HL-60 (cell line): ENCODE measurements at places on chromosomes 13 and 19.

- DNase-seq: no peak
These were observed 332.2 kb downstream of the OXGR1 start for GRCh38 chr13:96662036-96662435.

- no peak for DNase-seq
These were observed 92.3 kb downstream of the TUBA3C start for GRCh38 chr13:19089315-19089714.

- no peak for DNase-seq
These were observed 40.3 kb upstream of the USPL1 start for GRCh38 chr13:30577401-30577852.

GRCh38 chr13:25421612-25422011 is 49.8 kb downstream of the ATP8A2 start:
- DNase-seq: no peak

GRCh38 chr19:40191836-40192646 is 815 bp downstream of the MAP3K10 start:
- peak; percentile 24 for DNase-seq

DNA sequence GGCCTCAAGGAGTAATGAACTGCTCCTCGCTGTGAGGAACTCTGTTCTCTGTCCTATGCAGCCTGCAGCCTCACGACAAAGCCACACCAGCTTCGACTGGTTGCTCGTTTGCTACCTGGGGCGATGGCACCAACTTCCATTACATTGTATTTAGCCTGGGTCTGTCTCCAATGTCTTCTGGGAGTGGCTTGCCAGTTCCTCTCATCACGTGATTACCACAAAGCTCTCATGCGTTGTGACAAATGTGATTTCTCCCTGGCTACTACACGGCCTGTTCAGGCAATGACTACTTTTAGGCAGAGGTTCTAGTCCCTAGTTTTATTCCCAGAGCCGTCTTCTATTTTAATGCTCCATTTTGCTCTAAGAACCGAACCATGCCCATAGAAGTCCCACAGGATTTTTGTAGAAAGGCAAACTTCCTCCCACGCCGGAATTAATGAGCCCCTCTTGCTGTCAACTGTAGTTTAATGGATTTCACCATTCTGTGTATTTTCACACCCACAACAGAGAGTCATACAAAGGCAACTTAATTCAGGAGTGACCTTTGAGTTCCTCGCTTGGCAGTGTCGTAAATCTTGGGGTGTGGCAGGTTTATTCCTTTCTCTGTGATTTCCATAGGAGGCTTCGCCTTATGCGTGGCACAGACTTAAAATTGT is 351.9 kb downstream of the EFNB2 start:
- no peak for DNase-seq

GRCh38 chr19:42295831-42296525 is 6.0 kb upstream of the PRR19 start:
- peak; percentile 73 for DNase-seq

- peak; percentile 52 for DNase-seq
These were observed 11.4 kb downstream of the ARID3A start for GRCh38 chr19:937259-937694.

GRCh38 chr19:18541258-18541991 is 1.9 kb downstream of the FKBP8 start:
- no peak for DNase-seq

GRCh38 chr13:32247887-32248286 is 67.3 kb downstream of the ZAR1L start:
- DNase-seq: no peak

GRCh38 chr13:27211771-27212364 is 39.5 kb upstream of the RPL21 start:
- no peak for DNase-seq

DNA sequence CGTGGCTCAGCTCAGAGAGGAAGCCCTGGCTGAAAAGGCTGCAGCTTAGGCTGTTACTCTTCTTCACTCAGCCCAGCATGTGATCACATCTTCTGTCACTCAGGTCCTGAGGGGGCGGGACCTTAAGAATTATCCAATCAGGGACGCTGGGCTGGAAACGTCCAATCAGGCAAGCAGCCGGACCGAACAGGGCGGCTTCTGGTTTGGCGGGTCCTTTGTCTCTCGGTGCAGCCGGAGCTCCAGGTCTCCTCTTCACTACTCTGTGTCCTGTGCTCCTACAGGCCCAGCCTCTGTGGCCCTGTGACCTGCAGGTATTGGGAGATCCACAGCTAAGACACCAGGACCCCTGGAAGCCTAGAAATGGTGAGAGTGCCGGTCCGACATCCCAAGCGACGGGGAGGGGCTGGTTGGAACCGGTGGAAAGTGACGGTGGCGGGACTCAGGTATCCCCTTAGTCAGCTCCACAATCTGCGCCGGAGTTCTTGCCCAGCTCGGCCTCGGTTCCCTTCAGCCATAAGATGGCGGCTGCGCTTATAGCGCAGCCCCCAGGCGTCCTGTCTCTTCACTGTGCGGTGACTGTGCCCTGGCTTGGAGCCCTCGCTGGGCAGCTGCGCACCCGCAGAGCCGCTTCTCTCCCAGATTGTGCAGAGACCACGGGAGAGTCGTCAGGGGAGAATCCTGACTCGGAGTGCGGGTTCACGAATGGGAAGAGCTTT is at the start of gene ZNF93:
ZNF93 (plus strand) TSS at position 218 of the 716 bp plus-strand sequence; CDS start at position 361, 143 bp downstream.
- DNase-seq: no peak

DNA sequence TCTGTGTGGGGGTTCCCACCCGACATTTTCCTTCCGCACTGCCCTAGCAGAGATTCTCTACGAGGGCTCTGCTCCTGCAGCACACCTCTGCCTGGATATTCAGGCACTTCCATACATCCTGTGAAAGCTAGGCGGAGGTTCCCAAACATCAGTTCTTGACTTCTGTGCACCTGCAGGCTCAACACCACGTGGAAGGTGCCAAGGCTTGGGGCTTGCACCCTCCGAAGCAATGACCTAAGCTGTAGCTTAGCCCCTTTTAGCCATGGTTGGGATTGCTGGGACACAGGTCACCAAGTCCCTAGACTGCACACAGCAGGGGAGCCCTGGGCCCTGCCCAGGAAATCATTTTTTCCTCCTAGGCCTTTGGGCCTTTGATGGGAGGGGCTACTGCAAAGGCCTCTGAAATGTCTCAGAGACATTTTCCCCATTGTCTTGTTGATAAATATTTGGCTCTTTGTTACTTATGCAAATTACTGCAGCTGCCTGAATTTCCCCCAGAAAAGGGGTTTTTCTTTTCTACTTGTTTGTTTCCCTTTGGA is 1004.8 kb downstream of the OLFM4 start:
- no peak for DNase-seq

DNA sequence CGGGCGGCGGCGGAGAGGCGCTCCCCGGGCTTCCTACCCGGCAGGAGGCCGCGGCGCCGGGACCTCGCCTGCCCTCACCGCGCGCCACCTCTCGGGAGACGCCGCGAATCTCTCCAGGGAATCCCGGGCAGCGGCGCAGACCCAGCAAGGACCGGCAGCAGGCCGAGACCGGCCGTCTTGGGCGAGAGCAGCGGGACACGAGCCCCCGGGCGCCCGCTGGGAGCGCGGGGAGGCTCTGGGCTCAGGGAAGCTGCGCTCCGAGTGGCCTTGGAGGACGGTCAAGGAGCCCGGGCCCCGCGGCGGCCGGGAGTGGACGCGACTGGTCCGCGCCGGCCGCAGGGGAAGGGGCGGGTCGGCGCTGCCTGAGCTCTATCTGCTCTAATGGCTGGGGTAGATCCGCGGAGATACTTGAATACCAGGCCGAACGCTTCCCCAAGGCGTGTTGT is 14.7 kb downstream of the CDX2 start:
- no peak for DNase-seq

- peak; percentile 63 for DNase-seq
These were observed 53.2 kb downstream of the GPR12 start for GRCh38 chr13:26707122-26708006.

GRCh38 chr13:101424381-101425155 is 8.3 kb upstream of the NALCN start:
- no peak for DNase-seq

- DNase-seq: no peak
These were observed 199.6 kb downstream of the SPRY2 start for GRCh38 chr13:80141123-80141849.

DNA sequence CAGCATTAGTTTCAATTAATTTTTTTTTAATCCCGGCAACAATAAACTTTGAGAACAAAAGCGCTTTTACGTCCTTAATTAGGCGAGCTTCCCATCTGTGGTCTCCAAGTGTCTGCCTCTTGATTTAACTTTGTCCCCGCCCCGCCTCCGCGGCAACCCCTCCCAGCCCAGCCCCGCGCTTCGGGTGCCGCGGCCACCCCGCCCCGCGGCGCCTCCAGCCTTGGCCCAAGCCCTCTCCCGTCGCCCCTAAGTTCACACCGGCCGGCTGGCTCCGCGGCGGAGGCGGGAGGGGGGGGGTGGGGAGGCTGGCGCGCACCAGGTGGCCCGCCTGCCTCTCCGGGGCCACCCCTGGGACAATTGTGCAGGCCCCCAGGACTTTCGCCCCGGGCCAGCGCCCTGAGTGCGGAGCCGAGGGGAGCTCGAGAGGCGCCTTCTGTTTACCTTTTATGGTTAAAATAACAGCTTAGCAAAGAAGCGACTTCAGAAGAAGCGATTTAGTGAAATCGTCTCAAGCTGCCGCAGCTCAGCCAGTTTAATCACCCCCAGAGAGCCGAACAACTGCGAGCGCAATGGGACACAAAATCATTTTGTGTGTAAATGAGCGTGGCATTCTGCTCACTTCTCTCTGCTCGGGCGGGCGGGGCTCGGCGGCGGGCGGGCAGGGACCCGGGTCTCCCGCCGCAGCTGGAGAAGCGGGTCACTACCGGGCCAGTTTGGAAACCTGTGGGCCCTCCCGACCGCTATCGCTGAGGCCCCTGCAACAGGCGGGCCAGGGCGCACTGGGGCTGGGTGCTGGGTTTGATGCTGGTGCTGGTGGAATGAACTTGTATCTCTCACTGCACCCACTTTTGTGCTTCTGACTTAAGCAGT is 1.4 kb downstream of the KCTD15 start:
- peak; percentile 13 for DNase-seq

GRCh38 chr13:45885194-45885593 is 33.6 kb upstream of the SIAH3 start:
- DNase-seq: no peak

- DNase-seq: no peak
These were observed 7.5 kb upstream of the ZNF350 start for GRCh38 chr19:51994048-51994644.

DNA sequence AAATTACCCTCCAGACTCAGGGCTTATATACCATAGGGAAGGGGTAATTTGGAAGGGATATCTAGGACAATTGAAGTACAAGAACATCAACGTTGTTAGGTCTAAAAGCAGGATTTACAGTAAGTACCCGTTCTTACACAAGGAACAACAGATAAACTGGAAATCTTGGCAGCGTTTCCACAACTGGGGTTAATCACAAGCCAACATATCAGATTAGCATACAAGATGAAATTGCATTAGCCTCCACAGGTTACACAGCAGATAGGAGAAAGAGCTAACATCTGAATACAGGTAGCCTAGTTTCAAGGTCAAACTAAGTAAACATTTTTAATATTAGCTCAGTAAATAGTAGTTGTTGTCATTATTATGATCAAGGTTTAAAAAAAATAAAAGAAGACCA is 1214.0 kb upstream of the PCDH20 start:
- DNase-seq: no peak

DNA sequence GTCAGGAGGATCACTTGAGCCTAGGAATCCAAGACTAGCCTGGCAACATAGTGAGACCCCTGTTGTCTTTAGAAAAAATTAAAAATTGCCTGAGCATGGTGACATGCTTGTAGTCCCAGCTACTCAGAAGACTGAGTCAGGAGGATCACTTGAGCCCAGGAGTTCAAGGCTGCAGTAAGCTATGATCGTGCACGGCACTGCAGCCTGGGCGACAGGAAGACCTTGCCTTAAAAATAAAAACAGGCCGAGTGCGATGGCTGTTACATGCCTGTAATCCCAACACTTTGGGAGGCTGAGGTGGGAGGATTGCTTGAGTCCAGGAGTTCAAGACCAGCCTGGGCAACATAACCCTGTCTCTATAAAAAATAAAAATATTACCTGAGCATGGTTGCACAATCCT is 5.4 kb downstream of the HNRNPUL1 start:
- DNase-seq: no peak

- DNase-seq: no peak
These were observed 5.0 kb downstream of the PBX4 start for GRCh38 chr19:19613506-19613905.

- DNase-seq: peak; percentile 48
These were observed 4.6 kb downstream of the PPP5C start for GRCh38 chr19:46351241-46352041.

- no peak for DNase-seq
These were observed 6.2 kb downstream of the NUCB1 start for GRCh38 chr19:48906324-48906723.

- no peak for DNase-seq
These were observed 124.8 kb upstream of the KLF12 start for GRCh38 chr13:74258961-74259360.

DNA sequence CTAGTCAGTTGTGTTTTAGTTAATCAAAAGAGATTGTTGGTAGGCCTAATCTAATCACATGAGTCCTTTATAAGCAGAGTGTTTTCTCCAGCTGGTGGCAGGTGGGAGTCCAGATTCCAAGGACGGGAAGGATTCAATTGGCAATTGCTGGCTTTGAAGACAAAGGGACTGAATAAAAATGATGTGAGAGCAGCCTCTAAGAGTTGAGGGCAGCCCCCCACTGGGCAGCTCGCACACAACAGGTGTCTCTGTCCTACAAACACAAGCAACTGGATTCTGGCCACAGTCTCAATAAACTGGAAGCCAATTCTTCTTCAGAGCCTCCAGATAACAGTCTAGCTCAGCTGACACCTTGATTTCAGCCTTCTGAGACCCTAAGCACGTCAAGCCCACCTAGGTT is 915.2 kb downstream of the PCDH9 start:
- no peak for DNase-seq

DNA sequence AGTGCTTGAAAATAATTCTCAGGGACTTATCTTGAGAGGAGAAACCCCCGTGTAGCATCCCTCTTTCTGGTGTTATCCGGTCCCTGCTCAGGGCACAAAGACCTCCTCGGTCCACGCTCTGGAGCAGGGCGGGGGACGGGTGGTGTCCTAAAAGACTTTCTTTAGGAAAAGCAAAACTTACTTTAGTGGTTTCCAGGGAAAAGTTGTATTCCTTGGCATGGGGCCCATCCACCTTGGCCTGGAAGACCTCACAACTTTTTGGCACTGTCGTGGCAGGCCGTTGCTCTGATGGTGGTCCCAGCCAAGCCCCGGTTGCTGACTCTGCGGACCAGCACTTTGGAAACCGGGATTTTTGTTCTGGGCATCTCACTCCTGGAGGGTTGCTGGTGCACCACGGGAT is 2.7 kb downstream of the AMER2 start:
- DNase-seq: no peak

GRCh38 chr19:19711934-19712828 is 20.7 kb downstream of the ZNF14 start:
- no peak for DNase-seq

- DNase-seq: no peak
These were observed 27.1 kb upstream of the MYCBP2 start for GRCh38 chr13:77353995-77354394.
